ENCODE measurements at places on chromosomes 16 and 17.

DNA sequence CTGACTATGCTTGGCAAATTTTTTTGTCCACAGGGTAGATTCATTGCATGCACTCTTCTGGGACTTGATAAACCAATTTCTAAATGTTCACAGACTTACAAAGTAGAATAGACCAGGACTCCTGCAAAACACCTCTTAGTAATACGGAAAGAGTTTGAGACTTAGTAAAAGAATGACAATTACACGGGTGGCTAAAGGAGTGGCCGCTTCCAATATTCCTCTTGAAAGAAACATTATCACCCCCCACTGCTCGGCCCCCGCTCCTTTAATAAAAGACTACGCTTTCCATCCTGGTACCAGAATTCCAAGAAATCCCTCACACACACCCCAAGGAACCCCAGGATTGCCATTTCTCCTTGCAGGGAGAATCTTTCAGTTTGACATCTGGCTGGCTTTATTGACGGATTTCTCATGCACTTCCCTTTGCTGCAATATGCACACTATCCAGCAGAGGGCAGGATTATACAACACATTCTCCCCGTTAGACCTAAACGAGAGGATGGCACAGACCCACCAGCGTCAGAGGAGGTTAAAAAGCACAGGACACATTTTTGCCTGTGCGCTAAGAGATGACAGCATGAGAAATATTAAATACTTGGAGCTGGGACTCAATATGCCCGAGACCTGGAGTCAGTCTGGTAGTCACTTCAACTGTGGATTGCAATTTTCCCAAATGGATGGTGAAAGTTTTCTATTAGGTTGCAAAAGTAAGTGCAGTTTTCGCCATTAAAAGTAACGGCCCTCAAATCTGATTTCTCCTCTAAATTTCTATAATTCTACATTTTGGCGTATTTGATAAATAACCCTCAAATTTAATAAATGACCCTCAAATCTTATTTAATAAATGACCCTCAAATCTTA, 46.6 kb upstream of the NUDT7 start:
- peak; percentile 47 for DNase-seq

DNA sequence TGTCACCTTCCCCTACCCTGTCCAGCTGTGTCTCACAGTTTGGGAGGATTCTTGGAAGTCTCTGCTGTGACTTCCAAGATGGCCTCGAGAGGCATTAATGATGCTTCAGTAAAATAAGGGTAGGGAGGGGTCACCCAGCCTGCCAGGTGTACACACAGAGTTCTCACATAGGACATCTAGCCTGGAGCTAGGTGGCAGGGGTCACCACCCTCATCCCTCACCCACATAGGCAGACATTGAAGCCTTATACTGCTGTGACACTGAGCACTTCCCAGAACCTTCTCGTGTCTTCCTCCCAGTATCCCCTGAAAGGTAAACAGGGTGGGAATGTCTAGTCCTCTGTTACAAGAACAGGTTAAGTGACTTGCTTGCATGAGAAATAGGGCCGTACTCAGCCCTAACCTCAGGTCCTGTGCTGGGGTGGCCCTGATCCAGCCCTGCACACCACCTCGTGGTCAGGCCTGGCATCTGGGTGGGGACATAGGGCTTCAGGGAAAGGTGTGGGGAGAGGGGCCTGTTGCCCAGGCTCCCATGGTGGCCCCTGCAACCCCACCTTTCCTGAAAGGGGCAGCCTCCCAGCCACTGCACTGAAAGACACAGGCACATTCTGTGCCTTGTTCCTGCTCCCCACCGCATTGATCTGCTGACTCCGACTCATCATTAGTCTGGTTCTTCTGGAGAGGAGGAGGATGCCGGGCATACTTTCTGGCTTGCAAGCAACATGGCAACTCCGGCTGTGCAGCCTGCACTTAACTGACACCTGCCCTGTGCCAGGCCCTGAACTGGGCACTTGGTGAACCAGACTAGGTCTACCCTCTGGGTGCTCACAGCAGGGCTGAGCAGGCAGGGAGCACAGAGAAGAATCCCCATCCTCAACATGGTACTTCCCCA, 3.6 kb upstream of the MMP15 start:
- DNase-seq = peak; percentile 62

- DNase-seq = peak; percentile 67
Observed at GRCh38 chr17:57986841-57987580, 1.0 kb downstream of the VEZF1 start.

GRCh38 chr17:78537217-78537860, 39.9 kb downstream of the DNAH17 start:
- no peak for DNase-seq

GRCh38 chr16:17578981-17579874, 108.5 kb upstream of the XYLT1 start:
- peak; percentile 50 for DNase-seq

DNA sequence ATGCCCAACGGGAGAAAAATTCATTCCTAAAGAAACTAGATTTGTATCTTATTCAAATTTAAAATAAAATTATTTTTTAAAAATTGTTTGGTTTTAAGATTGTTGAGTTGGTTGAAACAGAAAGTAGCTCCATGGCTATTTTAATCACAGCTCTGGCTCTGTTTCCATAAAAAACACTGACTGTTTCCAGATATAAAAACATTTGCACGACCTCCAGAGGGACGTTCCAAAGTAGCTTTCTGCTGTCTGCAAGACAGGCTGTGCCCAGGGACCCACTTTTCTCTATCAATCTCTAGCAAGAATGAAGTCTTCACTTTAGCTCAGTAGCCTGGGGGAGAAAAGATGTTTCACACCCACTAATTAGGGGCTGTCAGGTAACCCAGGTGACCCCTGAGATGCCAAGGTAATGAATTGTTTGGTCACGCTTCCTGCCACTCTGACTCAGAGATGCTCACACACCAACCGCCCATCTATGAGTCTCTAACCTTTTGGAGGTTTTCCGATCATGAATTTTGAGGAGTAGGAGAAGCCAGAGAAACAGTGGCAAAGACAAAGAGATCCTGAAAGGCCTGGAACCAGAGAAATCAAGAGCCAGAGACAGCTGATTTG, 220.1 kb upstream of the SOX9 start:
- peak; percentile 55 for DNase-seq

DNA sequence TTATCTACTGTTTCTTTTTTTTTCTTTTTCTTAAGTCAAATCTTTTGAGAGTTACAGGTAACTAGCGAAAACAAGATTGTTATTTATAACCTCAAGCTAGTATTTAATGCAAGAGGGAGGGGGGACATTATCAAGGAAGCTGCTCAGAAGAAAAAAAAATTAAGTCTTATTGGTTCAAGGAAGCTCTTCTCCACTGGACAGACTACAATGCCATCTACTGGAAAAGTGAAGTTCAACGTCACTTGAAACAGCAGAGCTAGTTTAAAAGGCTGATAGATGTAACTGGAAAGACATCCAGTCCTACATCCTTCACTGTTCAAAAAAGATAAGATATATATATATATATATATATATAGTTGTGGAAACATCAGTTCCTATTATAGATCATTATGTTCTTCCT, 418.0 kb upstream of the PSMD7 start:
- peak; percentile 23 for DNase-seq

DNA sequence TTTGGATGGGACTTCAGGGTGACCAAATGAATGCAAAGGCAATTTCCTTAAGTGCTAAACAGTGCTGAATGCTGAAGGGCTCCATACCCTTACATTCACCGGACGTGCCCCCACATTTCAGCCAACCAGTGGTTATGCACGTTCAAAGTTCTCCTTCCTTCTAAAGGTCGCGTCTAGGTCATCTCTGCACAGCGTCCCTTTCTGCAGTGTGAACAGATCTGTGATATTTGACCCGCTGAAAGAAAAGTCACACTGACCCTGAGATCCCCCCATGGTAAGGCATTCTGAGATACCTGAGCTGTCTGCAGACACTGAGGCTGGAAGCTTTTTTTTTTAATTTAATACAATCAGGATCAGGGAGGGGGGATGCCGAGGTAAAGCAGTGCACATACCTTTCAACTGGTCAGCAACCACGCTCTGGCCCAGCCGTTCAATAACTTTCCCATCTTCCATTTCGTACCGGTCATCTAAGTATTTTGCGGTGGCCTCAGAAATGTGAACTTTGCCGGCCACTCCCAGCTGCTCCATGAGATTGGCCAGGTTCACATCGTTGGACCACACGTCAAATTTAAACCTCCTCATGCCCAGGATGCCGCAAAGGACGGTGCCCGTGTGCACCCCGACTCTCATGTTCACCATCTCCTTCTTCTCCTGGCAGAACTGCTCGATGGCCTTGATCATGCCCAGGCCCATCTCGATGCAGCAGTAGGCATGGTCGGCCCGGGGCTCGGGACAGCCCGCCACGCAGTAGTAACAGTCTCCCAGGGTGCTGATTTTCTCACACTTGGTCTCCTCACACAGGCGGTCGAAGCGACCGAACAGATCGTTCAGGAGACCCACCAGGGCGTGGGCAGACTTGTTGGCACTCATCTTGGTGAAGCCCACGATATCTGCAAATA, 2.6 kb downstream of the ADCY9 start:
- DNase-seq = no peak

DNA sequence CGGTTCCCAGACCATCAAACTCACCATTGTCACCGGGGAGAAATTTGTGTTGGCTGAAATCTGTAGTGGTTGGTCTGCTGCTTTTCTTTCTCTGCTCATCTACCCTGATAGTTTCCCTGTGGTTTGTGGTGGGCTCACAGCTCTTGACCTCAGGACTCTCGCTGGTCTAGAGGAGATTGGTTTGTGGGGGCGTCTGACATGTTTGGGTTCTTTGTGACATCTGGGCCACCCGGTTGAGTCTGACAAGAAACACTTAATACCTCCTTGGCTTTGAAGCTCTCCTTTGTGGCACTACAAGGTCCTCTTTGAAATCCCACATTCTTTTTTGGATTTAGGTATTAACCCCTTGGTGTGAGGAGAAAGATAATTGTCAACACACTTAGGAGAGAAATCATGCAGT, 662.0 kb downstream of the WWOX start:
- no peak for DNase-seq

DNA sequence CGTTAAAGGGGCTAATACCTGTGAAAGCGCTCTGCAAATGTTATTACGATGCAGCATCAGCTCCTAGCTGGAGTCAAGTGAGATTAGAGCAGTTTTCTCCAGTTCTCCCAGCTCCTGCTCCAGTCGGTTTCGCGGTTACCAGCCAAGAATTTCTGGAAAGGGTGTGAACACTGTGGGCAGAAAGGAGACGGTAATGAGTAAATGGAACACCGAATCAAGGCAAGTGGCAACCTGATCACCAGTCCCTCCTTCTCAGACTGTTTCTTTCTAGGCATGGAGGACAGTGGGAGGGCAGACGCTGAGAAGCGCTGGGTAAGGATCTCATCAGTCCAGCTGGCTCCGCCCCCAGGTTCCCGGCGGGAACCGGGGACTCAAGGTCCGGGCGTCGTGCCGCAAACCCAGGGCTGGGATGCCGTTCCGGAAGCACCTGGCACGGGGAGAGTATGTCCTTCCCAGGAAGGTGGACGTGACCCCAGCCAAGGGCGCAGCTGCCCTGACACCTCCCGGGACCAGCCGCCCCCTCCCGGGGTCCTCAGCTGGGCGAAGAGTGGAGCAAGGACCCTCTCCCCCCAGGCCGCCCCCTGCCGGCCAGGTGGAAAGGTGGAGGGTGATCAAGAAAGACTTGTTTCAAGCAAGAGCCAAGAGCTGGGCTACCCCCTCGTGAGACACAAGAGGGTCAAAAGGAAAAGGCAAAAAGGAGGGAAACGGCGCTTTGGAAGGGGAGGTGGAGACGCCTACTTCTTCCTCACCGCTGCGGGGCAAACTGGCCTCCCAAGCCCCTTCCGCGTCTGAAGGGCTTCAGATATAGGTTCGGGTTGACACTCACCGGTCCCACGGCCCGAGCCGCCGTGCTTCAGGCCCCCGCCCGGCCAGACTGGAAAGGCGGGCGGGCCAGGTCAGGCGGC, 481 bp downstream of the MYO19 start:
- DNase-seq = peak; percentile 37

- DNase-seq = no peak
Observed at GRCh38 chr17:72409405-72410002, 288.7 kb downstream of the SOX9 start.

GRCh38 chr17:82495844-82496528, 23.5 kb upstream of the FOXK2 start:
- no peak for DNase-seq

GRCh38 chr17:44304651-44305050, 3.8 kb upstream of the RUNDC3A start:
- no peak for DNase-seq

- DNase-seq = no peak
Observed at GRCh38 chr16:84844049-84844350, 24.2 kb downstream of the CRISPLD2 start.

GRCh38 chr17:43722870-43723665, 35.5 kb downstream of the SOST start:
- DNase-seq = no peak

DNA sequence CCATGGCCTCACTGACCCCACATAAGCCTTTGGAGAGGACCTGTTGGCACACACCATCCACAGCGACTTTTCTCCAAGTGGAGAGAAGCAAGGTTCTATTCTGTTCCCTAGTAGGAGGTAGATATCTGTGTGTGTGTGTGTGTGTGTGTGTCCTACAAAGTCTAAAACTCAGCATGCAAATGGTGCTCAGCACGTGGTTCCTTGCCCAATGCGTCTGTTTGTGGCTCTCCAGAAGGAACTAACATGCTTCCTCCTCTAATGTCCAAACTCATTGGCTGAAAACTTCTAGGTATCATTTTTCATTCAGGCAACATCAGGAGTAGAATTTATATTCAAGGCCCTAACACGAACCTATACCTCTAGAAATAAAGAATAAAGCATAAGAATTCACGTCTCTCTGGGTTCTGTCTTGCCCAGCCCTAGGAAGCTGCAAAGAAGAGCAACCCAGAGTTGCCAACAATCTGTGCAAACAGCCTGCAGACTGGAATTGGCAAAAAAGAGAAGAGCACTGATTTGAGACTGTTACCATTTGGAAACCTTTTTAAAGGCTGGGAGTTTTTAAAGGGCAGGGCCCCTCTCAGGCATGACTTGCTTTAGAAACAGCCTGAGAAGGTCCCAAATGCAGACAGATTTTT, 25.5 kb downstream of the MAP3K14 start:
- no peak for DNase-seq

DNA sequence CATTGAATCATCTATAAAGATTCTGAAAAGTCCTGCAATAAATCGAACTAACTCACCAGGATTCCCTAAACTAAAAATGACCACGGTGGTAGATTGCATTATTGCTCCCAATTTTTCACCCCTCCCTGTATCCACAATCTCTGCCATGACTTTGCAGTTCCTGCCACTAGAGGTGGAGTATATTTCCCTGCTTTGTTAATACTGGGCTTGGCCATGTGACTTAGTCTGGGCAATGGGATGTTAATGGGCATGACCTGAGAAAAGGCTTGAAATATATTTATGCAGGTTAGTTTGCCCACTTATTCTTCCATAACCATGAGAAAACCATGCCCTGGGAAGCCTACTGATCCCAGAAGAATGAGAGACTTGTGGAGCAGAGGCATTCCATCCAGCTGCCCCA, 59.1 kb downstream of the NOG start:
- peak; percentile 17 for DNase-seq

GRCh38 chr16:28537076-28537475, 1.7 kb downstream of the NUPR1 start:
- DNase-seq = no peak

GRCh38 chr16:55331648-55332185, 7.7 kb downstream of the IRX6 start:
- no peak for DNase-seq

GRCh38 chr17:63075969-63076368, 109.9 kb downstream of the TANC2 start:
- no peak for DNase-seq

- DNase-seq = peak; percentile 87
Observed at GRCh38 chr17:21029036-21029435, 13.8 kb downstream of the USP22 start.

GRCh38 chr17:33929181-33929724, 325.8 kb upstream of the CCL2 start:
- no peak for DNase-seq

Measured in HCEC 1CT (cell line).